ENCODE measurements at places on chromosomes 5 and 9.

GRCh38 chr5:175724314-175725275 is 66.7 kb downstream of the HRH2 start:
- no peak for DNase-seq

- DNase-seq: no peak
Measured at GRCh38 chr9:90839183-90839728, 37.6 kb downstream of the SYK start.

DNA sequence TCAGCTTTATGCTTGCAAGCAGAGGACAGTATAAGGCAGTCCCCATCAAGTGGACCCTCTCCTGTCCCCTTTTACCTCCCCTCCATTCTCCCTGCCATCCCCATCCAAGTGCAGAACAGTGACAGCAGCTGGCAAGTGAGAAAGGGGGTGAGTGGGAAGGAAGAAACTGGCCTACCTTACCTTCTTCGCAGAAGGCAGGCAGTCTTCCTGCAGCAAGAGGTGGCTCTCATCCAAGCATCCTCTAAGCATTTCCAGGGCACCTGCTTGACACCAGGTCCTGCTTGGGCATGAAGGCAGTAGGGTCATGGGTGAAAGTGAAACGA is 77.3 kb upstream of the SH3PXD2B start:
- DNase-seq: no peak

- DNase-seq: no peak
Measured at GRCh38 chr5:159645179-159645846, 271.0 kb upstream of the ADRA1B start.

- DNase-seq: no peak
Measured at GRCh38 chr5:9302218-9302617, 243.7 kb downstream of the SEMA5A start.

- no peak for DNase-seq
Measured at GRCh38 chr5:79508354-79508753, 5.6 kb downstream of the HOMER1 start.

GRCh38 chr5:176425138-176425537 is 8.8 kb upstream of the CLTB start:
- DNase-seq: no peak

GRCh38 chr9:123912167-123912897 is 17.6 kb downstream of the DENND1A start:
- no peak for DNase-seq

GRCh38 chr5:34501840-34502239 is 154.3 kb upstream of the RAI14 start:
- no peak for DNase-seq

DNA sequence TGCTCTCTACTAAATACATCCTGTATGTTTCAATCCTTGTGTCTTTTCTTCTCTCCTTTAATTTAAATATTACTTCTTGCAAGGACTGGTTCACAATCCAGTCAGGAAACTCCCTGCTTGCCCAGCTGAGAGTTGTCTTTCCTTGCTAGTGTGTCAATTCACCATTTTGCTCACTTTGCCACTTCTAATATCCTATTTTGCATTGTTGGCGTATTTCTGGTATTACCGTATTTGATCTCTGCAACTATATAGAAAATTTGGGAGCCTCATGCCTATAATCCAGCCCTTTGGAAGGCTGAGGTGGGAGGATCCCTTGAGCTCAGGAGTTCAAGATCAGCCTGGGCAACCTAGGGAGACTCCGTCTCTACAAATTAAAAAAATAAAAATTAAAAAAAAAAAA is 90.5 kb upstream of the TTC23L start:
- no peak for DNase-seq

GRCh38 chr5:89300426-89300970 is 417.5 kb upstream of the MEF2C start:
- no peak for DNase-seq

DNA sequence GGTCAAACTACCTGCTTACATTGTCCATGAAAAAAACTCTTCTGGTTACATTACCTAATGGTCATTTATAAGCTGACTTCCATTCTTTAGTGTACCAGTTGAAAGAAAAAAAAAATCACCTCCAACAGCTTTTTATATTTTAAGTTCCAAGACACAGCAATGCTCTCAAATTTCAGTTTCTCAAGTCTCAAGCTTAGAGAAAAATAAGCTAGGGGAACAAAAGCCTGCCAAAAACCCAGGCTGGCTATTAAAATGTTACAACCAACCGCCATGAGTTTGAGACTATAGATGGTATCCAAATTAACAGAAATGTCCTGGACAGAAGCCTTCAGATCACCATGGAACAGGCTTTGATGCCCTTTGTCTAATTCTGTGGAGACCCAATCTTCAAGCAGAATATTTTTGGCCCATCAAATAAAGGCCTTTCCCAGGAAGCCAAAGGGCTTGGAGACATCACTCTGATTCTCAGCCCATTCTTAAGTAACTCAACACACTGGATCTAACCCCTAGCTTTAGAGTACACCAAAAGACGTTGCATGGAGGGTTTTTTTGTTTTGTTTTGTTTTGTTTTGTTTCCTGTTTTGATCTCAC is 343.7 kb downstream of the GLIS3 start:
- no peak for DNase-seq

DNA sequence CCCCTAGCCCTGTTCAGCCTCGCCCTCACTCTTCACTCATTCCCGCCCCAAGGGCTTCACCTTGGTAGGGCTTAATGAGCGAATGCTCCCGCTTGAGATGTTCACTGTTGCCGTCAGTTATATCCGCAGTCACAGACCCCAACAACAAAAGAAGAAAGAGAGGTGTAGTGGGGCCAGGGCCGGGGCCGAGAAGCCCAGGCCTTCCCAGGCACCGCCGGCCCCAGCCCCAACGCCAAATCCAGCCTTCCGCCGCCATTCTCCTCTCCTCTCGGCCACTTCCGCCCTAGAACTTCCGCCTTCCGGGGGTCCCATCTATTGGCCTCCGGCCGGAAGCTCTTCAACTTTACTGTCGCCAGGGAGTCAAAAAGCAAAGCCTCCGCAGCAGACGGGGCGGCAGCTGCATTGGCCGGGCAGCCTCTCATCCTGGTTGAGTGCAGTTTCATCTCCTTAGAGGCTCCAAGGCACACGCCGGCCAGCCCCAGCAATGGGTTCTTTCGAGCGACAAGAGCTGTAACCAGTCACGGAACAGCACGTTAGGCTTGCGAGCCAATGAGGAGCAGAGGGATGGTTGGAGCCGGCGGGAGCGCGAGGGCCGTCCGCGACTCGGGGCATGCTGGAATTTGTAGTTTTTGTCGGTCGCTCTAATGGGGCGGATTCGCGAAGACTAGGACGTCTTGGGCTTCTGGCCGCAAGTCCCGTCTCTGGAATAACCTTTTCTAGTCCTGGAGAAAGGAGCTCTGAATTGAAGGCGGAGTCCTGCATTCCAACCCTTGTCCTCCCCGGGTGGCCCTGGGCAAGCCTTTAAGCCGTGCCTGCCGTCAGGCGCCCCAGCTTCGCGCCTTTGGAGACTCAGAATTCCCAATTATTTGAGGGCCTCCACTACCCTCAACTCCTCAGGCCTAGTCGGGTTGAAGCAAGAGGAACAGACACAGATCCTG is at the start of gene LMAN2:
Gene LMAN2 (minus strand): TSS at position 277 of the 938 bp plus-strand sequence. CDS start 21 bp downstream, at position 256.
- peak; percentile 82 for DNase-seq

- DNase-seq: no peak
Measured at GRCh38 chr9:129240581-129241211, 62.6 kb upstream of the IER5L start.

- DNase-seq: no peak
Measured at GRCh38 chr5:143554187-143554717, 150.8 kb upstream of the NR3C1 start.

DNA sequence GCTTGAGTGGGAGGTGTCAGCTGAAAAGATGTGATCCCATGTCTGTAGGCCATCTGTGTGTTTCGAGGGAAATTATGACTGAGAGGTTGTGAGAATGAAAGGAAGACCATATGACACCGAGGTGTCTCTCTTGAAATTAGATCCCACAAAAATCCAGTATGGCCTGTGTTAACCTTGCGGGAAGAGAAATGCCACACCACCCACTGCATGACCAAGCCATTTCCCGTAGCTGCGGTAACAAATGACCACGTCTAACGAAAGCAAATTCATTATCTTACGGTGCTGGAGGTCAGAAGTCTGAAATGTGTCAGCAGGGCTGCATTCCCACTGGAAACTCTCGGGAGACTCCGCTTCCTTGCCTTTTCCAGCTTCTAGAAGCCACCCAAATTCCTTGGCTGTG is 11.6 kb downstream of the C9orf57 start:
- DNase-seq: no peak

DNA sequence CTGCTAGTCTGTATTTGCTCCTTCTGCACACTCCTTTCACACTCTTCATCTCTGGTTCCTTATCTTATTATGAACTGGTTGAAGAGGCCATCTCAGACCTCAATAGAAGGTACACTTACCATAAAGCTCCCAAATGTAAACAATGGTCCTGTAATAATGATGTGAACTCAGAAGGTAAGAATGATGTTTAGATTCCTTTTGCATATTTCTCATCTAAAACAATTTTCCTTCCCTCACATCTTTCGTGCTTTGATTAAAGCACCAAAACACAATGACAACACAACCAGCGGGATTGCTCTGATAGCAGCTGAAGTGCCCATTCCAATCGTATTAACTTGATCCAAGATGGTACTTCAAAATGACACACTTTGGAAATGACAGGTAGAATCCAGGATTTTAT is 34.3 kb downstream of the NFIB start:
- DNase-seq: no peak

DNA sequence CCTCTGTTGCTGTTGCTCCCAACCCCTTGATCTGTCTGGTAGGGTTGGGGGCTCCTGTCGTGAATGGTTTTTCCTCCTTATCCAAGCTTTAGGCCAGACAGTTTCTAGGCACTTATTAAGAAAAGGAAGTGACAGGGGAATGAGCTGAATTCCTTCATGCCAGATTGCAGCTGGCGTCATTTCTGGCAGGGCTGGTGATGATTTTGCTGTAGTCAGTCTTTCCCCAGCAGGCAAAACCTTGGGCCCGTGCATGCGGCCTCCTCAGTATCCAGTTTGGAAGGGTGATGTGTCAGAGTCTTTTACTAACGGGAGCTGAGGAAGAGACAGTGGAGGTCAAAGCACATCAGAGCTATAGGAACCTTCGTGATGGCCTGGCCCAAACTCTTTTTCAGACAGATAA is 58.8 kb downstream of the COL27A1 start:
- DNase-seq: no peak
